ENCODE measurements at places on chromosomes 4 and X.

DNA sequence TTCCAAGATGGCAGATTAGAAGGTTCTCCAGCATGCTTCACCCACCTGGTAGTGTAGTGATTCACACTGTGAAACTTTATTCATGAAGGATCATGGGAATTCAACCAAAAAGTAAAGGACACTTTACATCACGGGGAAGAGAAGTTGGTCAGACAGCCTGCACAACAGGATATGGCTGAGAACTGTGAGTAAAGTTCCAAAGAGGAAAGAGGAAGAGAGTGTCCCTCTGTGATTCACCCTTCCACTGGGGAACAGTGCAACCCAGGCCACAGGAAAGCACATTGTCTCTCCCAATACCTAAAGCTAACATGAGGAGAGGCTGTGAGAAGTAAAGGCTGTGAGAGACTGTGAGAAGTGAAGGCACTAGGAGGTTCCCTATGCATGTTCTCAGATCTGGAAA lies 137.2 kb downstream of the STPG2 start:
- no peak for DNase-seq

- no peak for DNase-seq
Observed at GRCh38 chrX:136666088-136666487, 18.1 kb downstream of the CD40LG start.

DNA sequence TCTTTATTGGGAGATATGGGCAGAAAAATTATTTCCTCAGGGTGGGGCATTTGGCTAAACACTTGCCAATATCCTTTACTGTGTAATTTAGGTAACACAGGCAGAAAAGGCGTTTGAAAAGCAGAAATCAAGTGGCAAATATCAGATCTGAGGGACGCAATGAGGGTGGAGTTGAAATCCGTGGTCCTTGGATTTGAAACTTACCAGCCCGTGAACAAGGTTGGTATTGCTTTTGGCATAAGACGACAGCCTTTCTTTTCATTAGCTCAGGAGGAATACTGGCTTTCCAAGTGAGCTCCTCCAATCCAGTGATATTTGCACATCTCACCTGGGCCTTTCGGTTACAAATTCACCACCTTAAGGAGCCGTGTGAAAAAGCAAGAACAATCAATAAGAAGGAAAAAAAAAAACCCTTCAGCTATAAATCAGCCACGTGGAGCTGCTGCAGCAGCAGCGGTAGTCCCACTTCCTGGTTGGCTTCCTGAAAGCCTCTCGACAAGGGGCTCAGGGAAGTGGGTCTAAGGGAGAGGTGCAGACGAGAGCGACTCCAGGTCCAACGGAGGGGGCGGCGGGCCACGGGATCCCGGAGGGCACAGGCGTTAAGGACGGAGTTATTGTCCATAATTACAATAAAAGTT lies 734 bp upstream of the GALNT7 start:
- DNase-seq = no peak

- no peak for DNase-seq
Observed at GRCh38 chr4:34105311-34105710, 2139.0 kb downstream of the ARAP2 start.

DNA sequence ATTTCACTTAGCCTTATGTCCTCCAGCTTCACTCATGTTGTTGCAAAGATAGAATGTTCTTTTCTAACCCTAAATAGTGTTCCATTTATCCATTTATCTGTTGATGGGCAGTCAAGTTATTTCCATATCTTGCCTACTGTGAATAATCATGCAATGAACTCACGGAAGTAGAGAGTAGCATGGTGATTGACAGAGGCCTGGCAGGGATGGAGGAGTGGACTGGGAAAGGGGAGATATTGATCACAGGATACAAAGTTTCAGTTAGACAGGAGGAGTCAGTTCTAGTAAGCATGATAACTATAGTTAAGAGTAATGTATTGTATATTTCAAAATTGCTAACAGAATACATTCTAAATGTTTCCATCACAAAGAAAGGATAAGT lies 10.3 kb upstream of the CLNK start:
- no peak for DNase-seq
